NCI-H2107 (cell line): ENCODE measurements at places on chromosomes 11 and 22.

GRCh38 chr11:955154-956063, 29.7 kb downstream of the AP2A2 start:
- DNase-seq = no peak

DNA sequence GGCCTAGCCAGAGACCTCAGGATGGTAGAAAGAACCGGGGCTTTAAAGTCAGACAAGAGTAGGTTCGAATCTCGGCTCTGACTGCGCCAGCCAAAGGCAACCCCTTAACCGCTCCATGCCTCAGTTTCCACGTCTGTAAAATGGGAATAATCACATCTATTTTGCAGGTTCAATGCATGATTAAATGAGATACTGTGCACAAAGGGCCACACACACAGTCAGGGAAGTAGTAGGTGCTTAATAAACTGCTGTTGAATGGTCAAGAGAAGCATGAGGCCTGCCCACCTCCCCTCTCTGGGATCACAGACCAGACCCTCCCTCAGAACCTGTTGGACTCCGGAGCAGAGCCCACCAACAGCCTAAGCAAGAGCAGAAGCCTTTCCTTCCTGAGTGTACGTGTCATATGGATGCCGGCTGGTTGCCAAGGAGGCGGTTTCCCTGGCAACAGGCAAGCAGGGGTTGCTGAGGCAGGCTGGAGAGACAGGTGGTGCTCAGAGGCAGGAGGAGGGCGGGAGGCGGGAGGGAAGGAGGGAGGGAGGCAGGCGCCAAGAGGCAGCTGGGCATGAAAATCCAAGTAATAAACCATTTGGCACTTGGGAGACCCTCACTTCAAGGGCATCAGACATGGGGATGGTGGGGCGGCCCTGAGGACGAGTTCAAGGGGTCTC, 43.9 kb downstream of the NFAM1 start:
- DNase-seq = peak; percentile 71

- DNase-seq = peak; percentile 54
These were observed 49.0 kb upstream of the AMPD3 start for GRCh38 chr11:10405865-10406592.

- DNase-seq = no peak
These were observed 266.9 kb downstream of the AASDHPPT start for GRCh38 chr11:106344394-106344793.

DNA sequence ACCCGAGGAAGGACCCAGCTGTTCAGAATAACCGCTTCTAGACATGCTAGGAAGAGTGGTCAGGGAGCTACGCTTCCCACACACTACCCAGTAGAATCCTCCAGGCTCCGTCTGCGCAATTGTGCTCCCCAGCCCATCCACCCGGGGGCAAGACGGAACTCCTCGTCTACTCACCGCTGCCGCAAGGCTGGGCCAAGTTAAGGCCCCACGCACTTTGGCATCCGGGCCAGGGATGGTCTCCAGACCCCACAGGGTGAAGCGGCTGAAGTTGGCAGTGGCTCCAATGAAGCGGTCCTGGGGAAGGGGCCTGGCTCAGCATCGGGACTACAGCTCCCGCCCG, 757 bp downstream of the RNASEH2C start:
- no peak for DNase-seq

DNA sequence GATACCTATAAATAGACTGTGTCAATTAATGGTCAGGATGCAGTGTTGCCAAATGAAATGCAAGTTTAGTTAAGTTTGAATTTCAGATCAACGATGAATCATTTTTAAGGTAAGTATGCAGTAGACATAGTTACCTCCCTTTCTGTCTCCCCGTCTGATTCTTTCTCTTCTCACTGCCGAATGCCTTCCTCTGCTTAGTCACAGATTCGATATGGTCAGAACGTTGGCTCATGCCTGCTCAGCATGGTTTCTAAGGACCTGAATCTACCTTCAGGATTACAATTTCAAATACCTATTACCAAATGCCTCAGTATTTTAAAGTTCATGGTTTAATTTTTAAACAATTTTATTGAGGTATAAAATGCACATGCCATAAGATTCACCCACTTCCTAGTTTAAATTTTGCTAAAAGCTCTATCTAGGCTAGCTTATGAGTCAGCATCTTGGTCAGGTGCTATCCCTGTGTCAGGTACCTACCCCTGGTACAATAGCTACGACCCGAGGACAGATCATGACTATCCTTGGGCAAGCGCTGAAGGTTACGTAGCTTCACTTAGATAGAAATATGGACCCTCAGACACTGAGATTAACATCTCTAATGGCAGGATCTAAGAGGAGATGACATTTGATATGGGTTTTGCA, 78.2 kb upstream of the SPON1 start:
- DNase-seq = no peak

GRCh38 chr11:134142536-134142935, 73.7 kb downstream of the JAM3 start:
- no peak for DNase-seq

- DNase-seq = no peak
These were observed 46.5 kb downstream of the TMEM123 start for GRCh38 chr11:102406099-102406498.

DNA sequence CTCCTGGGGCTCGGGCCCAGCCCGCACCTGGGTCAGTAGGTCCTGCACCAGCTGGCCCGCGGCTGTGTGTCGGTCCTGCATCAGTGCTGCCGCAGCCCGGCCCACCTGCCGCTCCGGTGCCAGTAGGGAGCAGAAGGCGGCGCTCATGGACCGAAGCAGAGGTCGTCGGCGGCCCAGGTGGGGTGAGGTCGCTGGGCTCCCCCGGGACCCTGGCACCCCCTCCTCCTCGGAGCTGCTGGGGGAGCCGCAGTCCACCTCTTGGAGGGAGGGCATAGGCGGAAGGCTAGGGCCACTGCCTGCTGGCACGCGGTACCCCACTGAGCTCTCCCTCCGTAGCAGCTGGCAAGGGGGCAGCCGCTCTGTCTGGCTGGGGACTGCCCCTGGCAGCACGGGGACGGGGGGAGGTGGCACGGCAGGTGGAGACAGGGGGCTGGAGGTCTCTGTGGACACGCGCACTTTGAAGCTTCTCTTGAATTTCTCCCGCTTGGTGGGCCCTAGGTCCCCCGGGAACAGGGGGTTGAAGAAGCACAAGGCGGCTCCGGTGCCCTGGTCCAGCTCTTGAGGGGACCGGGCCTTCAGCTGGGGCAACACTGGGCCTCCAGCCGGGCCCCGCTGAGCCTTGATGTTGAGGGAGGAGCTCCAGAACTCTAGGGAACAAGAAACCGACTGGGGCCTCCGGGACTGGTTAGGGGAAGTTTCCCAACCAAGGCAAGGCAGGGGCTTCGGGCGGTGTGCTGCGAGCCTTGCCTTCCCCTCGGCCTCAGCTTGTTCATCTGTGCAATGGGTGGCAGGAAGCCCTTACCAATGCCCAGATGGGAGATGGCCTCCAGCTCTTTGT, 1.4 kb downstream of the RIN1 start:
- no peak for DNase-seq
